GM19239 (cell line): ENCODE measurements at places on chromosomes 1 and 21.

GRCh38 chr1:31644560-31645273 lies at the start of gene PEF1:
PEF1 (minus strand) TSS chr1:31644876; CDS start chr1:31644864, 12 bp downstream.
- DNase-seq: peak; percentile 93

- no peak for DNase-seq
Observed at GRCh38 chr1:23578311-23578996, 19.2 kb upstream of the ID3 start.

DNA sequence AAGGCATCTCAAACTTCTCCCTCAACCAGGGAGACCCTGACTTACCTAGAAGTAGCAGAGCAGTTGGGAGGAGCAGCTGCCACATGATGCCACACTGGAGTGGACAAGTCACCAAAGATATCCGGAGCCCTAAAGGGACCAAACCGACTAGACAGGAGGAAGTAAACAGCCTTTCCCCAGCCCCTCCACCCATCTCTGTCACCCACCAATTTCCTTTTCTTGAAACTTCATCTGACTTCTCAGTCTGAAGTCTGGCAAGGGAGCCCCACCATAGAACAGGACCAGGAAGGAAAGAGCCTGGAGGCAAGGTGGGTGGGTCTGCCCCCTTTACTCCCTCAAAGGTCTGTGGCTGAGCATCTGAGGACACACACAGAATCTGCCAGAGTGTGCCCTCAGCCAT lies at the start of gene FCGR3A:
Gene FCGR3A, minus strand, starts transcription at position 167 of the 400 bp plus-strand sequence. Its CDS starts 82 bp downstream, at position 85.
- DNase-seq: no peak

DNA sequence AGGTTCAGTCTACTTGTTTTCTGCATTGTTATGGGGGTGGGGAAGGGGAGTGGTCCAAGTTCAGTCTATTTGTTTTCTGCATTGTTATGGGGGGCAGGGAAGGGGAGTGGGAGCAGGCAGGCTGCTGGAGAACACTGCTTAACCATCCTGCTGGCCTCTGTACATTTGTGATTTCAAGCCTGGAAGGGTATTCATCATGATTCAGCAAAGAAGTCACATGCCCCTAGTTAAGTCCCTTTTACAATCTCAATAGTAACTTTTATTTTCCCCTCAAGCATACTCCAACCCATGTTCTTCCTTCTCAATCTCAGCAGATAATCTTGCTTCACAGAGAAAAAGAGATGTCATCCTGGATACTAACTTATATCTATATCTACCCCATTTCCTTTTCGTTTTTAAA lies 7.9 kb downstream of the LYST start:
- no peak for DNase-seq

- DNase-seq: no peak
Observed at GRCh38 chr1:109630898-109631512, 11.4 kb downstream of the AMPD2 start.

DNA sequence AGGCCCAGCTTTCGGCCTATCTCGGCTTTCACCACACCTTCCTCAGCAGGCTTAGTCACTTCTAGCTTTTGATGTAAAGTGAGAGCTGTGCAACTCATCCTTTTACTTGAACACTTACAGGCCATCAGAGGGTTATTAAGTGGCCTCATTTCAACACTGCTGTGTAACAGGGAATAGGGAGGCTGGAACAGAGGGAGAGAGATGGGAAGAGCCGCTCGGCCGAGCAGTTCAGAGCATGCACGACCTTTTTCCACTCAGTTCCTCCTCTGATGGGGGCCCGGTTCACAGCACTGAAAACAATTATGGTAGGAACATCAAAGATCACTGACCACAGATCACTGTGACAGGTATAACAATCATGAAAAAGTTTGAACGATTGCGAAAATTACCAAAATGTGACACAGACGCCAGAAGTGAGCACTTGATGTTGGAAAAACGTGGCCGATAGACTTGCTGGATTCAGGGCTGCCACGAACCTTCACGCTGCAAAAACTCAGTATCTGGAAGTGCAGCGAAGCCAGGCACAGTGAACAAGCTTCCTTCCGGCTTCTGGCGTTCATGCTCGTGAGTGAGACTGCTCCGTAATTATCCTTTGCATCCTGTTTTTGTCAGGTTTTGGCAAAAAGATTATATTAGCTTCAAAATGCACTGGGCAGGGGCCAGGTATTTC lies 28.6 kb downstream of the AGPAT3 start:
- DNase-seq: no peak

DNA sequence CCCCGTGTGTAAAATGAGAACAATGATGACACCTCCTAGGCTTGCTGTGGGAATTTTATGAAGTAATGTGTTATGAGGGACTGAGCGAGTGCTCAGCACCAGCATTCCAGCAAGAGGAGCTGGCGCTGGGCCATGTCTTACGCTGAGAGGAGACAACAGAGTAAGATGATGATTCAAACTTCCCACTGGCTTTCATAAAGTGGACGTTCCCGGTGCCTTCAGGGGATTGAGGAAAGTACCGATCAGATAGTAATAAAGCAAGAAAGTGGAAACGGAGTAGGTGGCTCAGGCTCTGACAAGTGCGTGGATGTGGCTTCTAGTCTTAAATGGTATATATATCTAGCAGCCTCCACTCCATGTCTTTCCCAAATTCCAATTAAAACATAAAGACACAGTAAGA lies 23.8 kb downstream of the EPHA10 start:
- no peak for DNase-seq

GRCh38 chr1:219067350-219067712 lies 106.3 kb upstream of the LYPLAL1 start:
- no peak for DNase-seq

DNA sequence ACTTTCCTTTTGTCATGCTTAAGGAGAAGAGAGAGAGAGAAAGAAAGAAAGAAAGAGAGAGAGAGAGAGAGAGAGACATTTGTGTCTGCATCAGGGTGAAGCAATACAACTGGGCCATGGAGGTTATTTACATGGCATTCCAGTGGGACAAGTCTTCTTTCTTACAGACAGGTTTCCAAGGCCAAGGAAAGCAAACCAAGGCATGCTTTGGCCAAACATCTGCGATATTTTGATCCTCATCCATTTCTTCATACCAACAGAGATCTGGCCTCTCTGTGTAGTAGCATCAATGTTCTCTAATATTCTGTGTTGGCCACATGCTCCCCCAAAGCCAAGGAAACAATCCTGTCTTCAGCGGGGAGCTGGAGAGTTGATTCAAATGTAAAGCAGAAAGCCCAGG lies 292.1 kb downstream of the SETD4 start:
- DNase-seq: no peak

- no peak for DNase-seq
Observed at GRCh38 chr1:67143966-67144365, 9.2 kb upstream of the C1orf141 start.

- DNase-seq: no peak
Observed at GRCh38 chr1:220892997-220893700, 13.9 kb downstream of the HLX start.

- DNase-seq: no peak
Observed at GRCh38 chr1:47680815-47681475, 243.1 kb downstream of the FOXD2 start.

DNA sequence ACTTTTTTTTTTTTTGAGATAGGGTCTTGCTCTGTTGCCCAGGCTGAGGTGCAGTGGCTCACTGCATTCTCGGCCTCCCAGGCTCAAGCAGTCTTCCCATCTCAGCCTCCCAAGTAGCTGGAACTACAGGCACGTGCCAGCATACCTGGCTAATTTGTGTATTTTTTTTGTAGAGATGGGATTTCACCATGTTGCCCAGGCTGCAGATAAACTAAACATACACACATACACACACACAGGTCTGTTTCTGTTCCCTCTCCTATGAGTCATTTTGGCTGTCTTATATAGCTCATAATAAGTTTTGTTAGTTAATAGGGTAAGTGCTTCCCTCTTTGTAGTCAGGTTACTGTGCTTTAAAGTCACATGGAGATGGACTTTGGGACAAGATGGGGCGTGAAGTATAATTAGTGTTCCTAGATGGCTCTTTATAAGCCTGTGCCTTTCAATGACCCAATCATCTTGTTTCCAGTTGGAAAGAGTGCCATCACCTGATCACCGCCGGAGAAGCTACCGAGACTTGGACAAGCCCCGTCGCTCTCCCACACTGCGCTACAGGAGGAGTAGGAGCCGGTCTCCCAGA lies 9.1 kb downstream of the PRPF38A start:
- no peak for DNase-seq

GRCh38 chr1:61101536-61101935 lies 19.2 kb downstream of the NFIA start:
- DNase-seq: no peak

- no peak for DNase-seq
Observed at GRCh38 chr1:226806988-226807387, 63.4 kb upstream of the PSEN2 start.

GRCh38 chr1:177948336-177948972 lies 21.4 kb downstream of the SEC16B start:
- peak; percentile 23 for DNase-seq

- no peak for DNase-seq
Observed at GRCh38 chr1:98702976-98703375, 41.5 kb downstream of the SNX7 start.

GRCh38 chr1:232617237-232617636 lies 12.7 kb downstream of the SIPA1L2 start:
- DNase-seq: no peak

DNA sequence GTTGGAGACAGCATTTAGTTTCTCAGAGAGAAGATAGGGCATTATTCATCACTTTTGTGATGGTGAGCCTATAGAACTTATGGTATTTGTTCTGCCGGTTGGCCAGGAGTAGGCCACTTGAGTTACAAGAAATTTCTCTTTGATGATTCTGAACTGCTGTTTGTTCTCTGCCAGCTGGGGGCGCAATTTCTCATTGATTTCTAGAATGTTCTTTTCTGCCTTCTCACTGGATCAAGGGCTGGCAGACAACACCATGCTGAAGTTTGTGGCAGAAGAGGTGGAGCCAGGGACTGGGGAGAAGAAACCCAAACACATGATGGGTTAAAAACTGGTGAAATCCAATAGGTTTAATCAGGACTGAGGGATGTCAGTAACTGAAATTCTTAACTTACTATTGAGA lies 360.6 kb downstream of the FAM72C start:
- DNase-seq: no peak

DNA sequence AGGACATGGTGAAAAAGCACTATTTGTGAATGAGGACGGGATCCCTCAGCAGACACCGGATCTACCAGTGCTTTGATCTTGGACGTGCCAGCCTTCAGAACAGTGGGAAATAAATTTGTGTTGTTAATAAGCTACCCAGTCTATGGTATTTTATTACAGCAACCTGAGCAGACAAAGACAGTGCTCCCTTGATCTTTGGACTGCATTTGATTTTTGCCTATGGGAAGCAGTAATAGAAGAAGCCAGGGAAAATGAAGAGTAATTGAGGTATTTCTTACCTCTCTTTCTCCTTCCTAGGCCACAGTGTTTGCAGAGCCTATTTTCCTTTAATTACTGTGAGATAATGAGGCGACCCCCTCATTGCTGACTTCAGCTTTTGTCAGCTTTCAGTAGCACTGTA lies 87.9 kb downstream of the PDE4B start:
- DNase-seq: no peak

- DNase-seq: no peak
Observed at GRCh38 chr1:206497774-206498173, 9.6 kb upstream of the RASSF5 start.

DNA sequence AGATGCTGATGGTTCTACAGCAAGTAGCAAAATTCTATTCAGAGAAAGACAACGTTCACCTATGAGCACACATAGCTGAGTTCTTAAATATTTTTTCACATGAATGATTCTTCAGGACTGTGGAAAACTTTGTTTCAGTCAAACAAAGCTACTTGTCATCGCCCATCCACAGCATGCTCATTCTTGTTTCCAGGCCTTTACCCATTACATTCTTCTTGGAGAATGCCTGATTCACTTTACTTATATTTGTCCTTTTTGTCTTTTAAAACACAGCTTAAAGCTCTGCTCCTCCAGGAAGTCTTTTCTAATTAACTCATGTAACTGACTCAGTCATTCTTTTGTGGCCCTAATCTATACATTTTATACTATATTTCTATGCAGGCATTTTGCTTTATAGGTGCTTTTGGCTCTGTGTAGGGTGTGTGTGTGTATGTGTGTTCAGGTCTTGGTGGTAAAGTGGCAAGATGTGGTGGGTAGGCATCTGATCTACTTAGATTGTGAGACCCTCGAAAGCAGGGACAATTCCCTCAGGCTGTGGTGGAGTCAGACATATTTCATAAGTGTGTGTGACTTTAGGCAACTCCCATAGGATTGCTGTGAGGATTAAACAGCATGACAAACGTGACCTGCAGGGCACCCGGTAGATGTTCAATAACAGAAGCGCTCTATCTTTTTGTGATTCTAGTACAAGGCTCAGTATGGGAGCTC lies 11.8 kb upstream of the MARK1 start:
- no peak for DNase-seq

DNA sequence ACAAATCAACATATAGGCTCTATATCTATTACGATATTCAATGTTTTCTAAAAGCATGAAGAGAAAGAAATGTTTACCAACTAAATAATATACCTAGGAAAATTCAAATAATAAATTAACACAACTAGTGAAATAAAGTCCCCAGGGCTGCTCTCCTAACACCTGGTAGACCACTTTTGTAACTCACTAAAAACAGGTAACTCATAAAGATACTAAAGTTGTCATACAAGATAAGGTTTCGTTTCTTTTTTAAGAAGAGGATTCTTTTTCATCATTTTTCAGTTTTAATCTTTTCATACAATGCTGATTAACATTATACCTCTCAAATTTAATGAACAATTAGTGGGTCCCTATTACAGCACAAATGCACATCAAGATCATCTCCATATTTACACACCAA lies 99.0 kb downstream of the ZZZ3 start:
- no peak for DNase-seq

DNA sequence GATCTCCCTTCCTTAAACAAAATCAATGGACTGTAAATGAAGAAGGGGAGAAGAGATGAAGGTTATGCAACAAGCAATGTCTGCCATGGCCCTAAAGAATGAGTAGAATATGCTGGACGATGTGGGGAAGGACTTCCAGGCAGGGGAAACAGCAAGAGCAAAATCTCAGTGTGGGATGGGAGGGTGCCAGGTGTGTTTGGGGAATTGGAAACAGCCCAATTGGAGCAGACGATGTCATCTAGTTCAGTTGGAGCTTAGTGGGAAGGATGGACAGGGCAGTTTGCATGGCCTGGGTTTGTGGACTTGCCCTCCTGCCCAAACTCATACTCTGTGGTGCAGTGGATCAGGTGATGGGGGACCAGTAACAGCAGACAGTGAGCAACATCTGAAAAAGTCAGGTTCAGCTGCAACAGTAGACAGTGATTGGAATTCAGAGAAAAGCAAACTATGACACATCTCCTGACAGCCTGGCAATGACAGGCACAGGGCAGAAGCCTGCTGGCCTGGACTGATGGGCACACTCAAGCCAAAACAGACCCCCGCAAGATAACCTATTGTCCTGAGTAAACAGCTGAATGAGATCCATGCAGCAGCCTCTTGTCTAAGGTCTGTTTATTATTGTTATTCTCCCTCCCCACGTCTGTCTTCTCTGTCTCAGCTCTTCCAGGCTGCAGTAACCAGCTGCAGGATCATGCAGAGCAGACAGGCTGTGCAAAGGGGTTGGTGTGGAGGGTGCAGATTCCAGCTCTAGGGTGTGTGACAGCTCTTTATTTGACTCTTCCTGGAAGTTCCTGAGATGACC lies 50.5 kb upstream of the PRELP start:
- DNase-seq: no peak

- DNase-seq: no peak
Observed at GRCh38 chr1:231395076-231395997, 26.8 kb downstream of the EGLN1 start.
